ENCODE measurements at places on chromosomes 11 and 22.

- DNase-seq, result no peak
Measured at GRCh38 chr11:63716046-63716445, 34.7 kb downstream of the RTN3 start.

DNA sequence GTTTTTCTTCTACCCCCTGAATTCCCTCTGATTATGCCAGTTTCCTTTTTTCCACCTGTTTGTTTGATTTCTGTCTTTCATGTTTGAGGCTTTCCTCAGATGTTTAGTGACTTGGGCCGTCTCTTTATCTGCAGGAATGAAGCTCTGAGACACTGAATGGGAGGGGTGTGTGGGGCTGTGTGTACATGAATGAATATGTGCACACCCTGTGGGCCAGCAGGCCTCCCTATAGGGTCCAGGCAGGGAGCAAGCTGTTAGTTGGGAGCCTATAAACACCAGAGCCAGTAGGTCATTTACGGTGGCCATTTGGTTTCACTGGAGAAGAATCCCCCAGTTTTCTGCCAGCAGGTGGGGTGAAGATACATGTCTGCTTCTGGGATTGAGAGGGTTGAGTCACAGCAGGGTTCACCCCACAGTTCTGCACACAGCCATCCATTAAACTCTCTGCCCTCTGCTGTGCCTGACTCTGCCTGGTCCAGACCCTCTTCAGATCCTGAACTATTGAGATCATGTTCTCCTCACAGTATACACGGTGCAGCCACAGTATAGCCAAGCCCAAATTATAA is 34.8 kb downstream of the BARX2 start:
- DNase-seq, result no peak

- DNase-seq, result no peak
Measured at GRCh38 chr11:7965386-7965785, at the start of gene NLRP10. Gene NLRP10, minus strand, starts transcription at chr11:7965447. Its CDS starts 1,952 bp downstream, at chr11:7963495.

DNA sequence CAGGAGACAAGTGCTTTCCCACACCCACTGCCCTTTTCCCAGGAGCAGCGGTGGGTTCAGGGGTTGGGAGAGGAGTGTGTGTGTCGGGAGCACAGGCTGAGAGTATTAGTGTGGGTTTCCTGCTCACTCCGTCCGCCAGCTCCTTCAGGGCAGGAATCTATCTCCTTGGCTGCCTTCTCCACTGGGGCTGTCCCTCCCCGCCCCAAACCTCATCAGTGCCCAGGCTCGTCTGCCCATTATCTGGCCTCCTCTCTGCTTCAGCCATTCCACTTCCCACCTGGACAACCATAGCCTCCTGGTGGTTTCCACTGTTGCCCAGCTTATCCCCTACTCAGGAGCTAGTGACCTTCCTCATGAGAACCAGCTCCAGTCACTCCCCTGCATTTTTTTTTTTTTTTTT is 19.9 kb downstream of the ASPHD2 start:
- DNase-seq, result no peak

- no peak for DNase-seq
Measured at GRCh38 chr11:44868455-44869421, 81.9 kb downstream of the TP53I11 start.

DNA sequence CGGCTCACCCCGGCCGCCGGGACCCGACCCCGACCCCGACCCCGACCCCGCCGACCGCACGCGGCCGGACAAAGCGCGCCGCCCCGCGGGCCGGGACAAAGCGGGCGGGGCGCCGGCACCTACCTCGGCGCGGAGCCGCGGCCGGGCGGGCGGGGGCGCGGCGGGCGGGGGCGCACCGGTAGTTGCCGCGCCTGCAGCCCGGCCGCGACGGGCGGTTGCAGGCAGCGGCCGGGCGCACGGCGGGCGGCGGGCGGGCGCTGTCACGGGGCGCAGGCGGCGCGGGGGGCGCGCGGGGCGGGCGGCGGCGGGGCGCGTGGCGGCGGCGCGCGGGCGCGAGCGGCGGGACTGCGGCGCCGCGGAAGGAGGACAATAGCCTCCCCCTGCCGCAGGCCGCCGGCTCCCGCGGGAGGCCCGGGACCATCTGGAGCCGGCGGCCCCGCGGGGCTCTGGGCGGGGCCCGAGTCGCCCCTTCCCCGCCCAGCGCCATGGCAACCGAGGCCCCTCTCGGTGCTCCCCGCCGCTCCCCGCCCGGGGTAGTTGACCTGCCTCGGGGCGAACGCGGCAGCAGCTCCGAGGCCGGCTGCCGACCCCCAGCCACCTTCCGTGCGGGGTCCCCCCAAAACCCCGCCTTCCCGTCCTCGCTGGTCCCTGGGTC is 851 bp downstream of the SPTBN2 start:
- no peak for DNase-seq

DNA sequence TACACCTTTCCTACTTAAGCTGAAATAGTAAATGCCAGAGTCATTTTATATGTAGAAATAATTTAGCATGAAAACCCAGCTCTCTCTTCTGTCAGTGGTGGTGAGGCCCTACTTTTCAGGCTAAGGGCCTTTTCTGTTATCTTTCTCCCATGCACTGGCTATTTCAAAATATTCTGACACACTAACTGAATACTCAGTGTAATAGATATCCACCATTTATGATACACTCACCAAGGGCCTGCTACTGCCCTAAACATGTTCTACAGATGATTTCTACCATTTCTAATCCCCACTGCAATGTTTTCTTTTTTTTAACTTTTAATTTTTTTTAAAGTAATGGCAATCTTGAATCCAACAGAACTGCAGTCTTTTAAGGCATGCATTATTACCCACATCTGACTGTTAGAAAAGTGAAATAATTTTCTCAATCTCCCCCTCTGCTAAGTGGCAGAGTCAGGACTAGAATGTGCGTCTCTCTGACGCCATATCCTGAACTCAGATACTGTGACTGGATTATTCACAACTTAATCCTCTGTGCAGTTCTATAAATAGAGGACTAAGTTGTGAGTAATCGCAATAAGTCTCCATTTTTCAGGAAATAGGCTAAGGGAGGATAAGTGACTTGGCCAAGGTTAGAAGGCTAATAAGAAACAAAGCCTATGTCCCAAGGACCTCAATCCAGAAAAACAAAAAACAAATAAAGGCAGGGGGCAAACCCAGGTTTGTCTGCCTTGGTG is 44.0 kb downstream of the GRAMD1B start:
- no peak for DNase-seq

- DNase-seq, result no peak
Measured at GRCh38 chr11:123694551-123694950, 40.1 kb upstream of the SCN3B start.

- no peak for DNase-seq
Measured at GRCh38 chr22:25085930-25086901, 113.4 kb upstream of the CRYBB3 start.

DNA sequence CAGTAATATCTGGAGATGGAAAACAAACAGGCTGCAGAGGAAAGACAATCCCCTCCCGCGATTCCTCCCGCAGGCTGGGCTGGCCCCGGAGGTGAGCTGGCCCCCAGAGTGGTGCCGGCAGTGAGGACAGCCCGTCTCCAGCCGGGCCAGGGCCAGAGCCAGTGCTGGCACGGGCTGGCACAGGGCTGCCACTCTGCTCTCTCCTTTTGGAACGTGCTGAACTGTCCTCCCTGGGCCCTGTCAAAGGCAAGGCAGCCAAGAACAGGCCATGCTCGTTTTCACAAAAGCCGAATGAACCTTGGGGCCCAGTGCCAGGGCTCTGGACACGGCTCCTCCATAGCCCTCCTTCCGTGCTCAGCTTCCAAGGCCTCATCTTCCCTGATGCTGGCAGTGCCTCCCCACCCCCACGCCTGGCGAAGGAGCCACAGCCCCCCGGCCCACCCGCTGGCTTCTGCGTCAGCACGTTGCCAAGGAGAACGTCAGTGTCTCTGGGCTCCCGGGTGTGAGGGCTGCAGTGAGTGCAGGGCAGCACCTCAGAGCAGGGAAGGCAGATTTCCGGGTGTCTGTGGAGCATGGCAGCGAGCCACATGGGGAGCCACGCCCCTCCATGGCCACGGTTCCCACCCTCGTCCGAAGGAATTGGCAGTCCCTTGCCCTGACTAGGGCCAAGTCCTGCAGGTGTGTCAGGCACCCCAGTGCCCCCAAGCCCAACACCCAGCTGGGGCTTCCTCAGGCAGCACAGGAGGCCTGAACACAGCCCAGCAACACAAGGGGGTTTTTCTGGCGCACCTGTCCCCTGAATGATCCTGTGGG is 28.6 kb downstream of the GNAZ start:
- DNase-seq, result no peak

Data from stimulated activated CD4-positive, alpha-beta T cell treated with anti-CD3 and anti-CD28 coated beads, TNF-alpha, amount 100 ng/mL, for 1 hour (primary cell).